ENCODE measurements at places on chromosomes 3 and 15. TPM values are rescaled to one million over a fixed set of nuclear protein-coding genes. Genes with fewer than 3 reads are reported as not detected.
A peak's percentile ranks its signal among the peaks of the same experiment; 100 is the strongest.

DNA sequence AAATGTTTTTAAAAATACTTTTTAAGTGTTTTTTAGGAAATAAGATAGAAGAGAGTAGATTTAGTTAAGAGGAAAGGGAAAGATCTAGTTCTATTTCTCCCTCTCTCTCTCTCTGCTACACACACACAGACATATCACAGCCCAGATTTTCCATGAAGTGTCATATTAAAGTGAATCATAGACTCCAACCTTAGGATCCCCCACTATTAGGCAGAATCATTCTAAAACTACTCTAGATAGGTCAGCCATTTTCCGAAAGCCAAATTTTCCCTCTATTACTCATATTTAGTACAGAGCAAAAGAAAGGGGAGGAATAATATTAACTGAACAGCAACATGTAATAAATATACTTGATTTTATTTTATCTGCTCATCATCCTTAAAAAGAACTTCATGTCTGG is 45.1 kb upstream of the RSL24D1 start:
- no peak for ATAC-seq

- peak; percentile 53 for ATAC-seq
These were observed 93.2 kb upstream of the ARHGEF3 start for GRCh38 chr3:56894881-56895431.

GRCh38 chr3:11775493-11775892 is 71.2 kb downstream of the TAMM41 start:
- no peak for ATAC-seq

RAB27A gene
- total RNA-seq, result 12.6 TPM

EPHA3 gene
- total RNA-seq, result 0.40 TPM

All from esophagus mucosa (tissue), 1 donor.